ENCODE measurements at places on chromosomes 5 and 9. TPM values are rescaled to one million over a fixed set of nuclear protein-coding genes. Genes with fewer than 3 reads are reported as not detected.

DNA sequence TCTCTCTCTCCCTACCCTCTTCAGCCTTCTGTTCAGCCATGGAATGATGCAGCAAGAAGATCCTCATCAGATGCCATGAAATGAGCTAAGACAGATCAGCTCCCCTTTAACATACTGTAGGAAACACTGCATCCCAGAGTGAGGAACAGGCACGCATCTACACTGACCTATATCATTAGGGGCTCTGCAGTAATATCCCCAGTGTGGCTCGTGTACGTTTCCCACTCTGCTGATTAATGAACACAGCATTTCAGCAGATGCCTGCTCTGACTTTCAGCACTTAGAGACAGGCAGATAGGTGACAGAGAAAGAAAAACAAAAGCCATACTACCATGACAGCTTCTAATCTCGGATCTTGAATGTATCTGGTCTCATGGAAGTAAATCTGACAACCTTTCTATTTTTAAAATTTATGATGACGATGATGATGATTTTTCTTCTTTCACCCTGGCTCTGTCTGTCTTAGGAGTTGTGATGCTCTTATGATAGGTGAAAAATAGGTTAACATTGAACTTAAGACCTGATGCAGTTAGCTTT lies 750.3 kb downstream of the CDH12 start:
- DNase-seq = no peak

Gene ARID3C
- not detected for total RNA-seq

- no peak for DNase-seq
Observed at GRCh38 chr9:76828447-76828846, 64.2 kb downstream of the PCA3 start.

DNA sequence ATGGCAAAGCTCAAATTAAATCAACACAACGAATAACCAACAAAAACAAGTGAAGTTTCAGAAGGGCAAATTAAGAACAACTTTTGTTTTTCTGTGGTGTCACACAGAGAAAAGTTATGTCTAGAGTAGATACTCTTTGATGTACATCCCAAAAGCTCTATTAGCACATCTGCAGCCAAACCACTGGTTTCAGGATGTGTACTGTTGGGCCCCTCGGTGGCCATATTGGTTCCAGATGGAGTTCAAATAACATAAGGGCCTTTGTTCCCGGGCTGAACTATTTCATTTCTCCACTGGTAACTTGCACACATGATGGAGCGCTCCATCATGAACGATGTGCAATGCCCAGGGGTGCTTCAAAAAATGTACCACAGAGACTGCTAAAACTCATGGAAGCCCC lies 126.1 kb downstream of the SEMA5A start:
- DNase-seq = no peak

- DNase-seq = no peak
Observed at GRCh38 chr9:127485995-127486394, 34.7 kb downstream of the LRSAM1 start.

DNA sequence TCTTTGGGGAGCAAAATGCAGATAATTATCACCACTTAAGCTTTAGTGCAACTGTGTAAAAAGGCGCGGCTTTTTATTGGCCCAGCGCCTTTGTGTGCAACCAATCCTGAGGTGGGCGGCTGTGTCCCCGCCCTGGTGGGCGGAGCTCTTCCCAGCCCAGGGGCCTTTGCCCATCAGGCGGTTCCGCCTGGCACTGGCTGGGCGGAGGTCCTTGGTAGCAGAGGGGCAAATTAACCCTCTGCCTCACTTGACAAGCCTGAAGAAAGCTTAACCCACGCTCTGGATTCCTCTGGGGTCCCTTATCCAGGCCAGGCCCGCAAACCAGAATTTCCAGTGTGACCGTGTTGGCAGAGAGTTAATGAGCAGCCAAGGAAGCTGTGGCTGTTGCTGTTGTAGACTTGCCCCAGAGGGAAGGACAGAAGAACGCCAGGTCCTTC lies 12.8 kb upstream of the NIPAL4 start:
- no peak for DNase-seq

Gene AFAP1L1
- total RNA-seq = 17.0 TPM

Gene DMXL1
- total RNA-seq = 44.3 TPM

Gene CLINT1
- 76.8 TPM for total RNA-seq

DNA sequence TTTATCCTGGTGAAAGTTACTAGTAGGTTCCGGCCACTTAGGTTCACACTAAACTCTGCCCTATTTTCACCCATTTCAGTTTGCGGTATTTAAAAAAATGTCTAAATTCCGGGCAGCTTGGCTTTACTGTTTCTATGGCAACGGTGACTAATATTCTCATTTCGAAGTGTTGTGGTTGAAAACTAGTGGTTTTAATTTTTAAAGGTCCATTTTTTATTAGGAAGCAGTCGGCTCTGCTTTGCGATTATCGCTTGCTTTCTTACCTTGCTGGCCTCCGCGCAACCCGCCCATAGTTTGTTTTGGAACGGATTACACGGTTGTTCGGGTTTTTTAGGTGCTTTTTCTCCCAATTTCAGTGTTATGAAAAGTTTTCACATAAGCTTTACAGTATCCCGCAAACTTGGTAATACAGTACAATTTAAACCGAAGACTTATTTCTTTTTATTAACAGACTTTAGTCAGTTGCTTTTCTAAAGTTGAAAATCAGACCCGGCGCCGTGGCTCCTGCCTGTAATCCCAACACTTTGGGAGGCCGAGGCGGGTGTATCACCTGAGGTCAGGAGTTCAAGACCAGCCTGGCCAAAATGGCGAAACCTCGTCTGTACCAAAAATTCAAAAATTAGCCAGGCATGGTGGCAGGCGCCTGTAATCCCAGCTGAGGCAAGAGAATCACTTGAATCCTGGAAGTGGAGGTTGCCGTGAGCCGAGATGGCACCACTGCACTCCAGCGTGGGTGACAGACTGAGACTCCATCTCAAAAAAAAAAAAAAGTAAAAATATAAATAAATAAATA lies 1.6 kb downstream of the KDM4C start:
- peak; percentile 24 for DNase-seq

- DNase-seq = no peak
Observed at GRCh38 chr5:41908374-41909079, 4.4 kb downstream of the RIMOC1 start.

Gene CDC25C
- total RNA-seq = 2.0 TPM

Gene TMEM252
- not detected for total RNA-seq

DNA sequence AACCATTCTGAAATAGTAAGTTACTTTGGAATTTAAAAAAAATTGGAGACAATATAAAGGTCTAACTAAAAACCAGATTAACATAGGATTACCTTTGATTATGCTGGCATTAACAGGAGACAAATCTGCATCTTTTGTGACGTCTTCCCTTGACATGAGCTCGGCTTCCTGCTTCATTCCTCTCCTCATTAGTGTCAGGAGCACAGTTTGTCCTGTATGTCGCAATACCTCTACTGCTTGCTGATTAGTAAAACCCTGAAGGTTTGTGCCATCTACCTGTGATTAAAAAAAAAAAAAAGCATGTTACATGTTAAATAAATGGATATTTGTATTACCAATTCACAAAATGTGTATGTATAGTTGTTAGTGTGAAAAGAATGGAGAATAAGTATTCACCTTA lies 73.7 kb downstream of the MPDZ start:
- no peak for DNase-seq

GRCh38 chr9:136119061-136119882 lies 597 bp upstream of the TMEM250 start:
- no peak for DNase-seq

GRCh38 chr9:88527618-88528017 lies 7.4 kb upstream of the NXNL2 start:
- DNase-seq = no peak

GRCh38 chr5:122421374-122422079 lies 109.5 kb downstream of the SNCAIP start:
- DNase-seq = no peak

Gene GRIN3A
- total RNA-seq = not detected

DNA sequence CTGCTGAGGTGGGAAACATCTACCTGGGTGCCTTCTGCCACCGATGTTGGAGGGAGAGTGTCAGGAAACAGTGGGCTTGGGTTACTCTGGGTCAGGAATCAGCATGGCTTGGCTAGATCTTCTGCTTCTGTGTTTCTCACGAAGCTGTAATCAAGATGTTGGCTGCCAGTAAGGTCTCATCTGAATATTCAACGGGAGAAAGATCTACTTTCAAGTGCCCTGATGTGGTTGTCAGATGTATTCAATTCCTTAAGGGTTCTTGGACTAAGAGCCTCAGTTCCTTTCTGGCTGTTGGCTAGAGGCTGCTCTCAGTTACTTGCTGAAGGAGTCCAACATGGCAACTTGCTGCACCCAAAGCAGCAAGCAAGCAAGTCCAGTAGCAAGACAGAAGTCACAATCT lies 41.9 kb upstream of the STOM start:
- no peak for DNase-seq

Gene C9
- 0.58 TPM for total RNA-seq
